ENCODE measurements at places on chromosomes 1 and 21. TPM values are rescaled to one million over a fixed set of nuclear protein-coding genes. Genes with fewer than 3 reads are reported as not detected.
A peak's percentile ranks its signal among the peaks of the same experiment; 100 is the strongest.

OR2L3 gene
- total RNA-seq: not detected

DDAH1 gene
- total RNA-seq: not detected

KRTAP22-1 gene
- total RNA-seq: not detected

RHD gene
- 5.0 TPM for total RNA-seq

MTX1 gene
- 28.5 TPM for total RNA-seq

CSF3R gene
- total RNA-seq: 13.0 TPM

A3GALT2 gene
- total RNA-seq: not detected

HAO2 gene
- total RNA-seq: not detected

RPS6KA1 gene
- 76.3 TPM for total RNA-seq

SELENBP1 gene
- not detected for total RNA-seq

GRCh38 chr1:225427235-225428067, at the start of gene LBR:
TSS of gene LBR (minus strand) at chr1:225428038. CDS start at chr1:225424075, 3,963 bp downstream.
- no peak for DNase-seq

DNA sequence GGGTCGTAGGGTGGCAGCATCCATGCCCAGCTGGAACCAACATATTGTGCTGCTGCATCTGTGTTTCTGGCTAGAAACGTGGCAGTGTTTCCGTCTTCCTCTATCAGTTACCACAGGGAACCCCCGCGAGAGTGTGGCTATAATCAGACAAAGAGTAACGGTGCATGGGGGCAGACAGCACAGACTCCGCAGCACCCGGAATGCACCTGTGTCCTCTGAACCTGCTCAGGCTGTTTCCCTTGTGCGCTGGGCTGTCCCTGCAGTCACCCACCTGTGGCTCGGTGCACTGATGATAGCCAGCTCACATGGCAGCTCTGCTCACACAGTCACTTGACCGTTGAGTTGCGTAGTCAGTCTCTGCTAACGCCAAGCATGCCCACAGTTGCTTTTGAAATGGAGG, 11.4 kb upstream of the PCBP3 start:
- no peak for DNase-seq

- DNase-seq: no peak
Measured at GRCh38 chr1:218339267-218339831, 5.8 kb upstream of the TGFB2 start.

DNA sequence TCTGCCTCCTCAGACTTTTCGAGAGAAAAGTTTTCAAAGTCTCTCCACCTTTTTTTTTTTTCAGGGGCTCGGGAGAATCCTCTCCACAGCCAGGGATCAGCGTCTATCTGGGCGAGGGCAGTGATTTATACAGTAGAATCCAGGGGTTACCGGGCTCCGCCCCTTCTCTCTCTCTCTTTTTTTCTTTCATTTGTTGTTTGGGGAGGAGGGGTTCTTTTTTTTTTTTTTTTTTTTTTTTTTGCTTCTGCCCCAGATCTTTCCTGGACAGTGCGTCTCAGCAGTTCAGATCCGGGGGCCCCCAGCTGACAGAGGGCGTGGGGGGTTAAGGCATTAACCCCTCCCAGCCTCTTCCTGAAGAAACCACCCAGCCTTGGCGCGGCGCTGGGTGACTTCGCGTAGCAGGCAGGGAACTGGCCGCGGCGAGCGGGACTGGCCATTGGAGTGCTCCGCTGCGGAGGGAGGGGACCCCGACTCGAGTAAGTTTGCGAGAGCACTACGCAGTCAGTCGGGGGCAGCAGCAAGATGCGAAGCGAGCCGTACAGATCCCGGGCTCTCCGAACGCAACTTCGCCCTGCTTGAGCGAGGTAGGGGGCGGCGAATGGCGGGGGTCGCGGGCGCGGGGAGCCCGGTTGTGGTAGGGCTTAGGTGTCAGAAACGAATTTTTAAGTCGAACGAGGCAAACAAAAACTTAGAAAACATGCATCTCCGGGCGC, at the start of gene S1PR1:
TSS of gene S1PR1 (plus strand) at position 504 of the 713 bp plus-strand sequence. CDS start 1,966 bp downstream, outside the sequence.
- DNase-seq: peak; percentile 66

GRCh38 chr1:154352581-154353459, 27.5 kb downstream of the ATP8B2 start:
- no peak for DNase-seq

DNA sequence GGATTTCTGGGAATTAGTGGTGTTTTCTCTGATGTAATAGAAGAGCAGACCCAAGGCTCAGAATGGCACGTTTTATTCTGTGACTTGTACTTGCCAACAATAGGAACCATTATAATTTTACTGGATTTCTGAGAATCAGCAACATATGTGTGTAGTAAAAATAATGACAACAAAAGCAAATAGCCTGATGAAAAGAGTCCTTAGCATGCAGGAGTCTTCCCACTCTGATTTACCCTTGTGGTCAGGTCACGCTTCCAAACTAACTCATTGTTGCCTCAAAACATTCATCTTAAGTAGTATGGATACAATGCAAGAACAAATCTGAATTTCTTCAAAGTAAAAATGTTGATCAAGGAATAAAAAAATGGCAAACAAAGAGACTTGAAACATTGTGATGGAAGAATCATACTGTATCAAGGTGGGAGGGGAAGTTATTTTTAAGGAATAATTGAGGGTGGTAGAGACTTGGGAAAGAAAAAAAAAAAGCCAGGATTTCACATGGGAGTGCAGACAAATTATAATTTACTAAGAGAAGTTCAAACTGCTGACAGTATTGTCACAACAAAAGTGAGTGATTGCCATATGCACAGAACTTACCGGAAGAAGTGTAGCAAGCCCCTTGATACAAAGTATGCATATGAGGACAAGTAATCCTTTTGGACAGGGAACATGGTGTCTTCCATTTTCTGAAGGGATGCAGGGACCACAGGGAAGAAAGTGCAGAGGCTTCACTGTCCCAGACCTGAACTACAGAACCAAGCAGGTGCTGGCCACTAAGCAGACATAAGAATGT, 31.2 kb upstream of the RGL1 start:
- no peak for DNase-seq

- no peak for DNase-seq
Measured at GRCh38 chr1:236685205-236685916, 938 bp upstream of the ACTN2 start.

DNA sequence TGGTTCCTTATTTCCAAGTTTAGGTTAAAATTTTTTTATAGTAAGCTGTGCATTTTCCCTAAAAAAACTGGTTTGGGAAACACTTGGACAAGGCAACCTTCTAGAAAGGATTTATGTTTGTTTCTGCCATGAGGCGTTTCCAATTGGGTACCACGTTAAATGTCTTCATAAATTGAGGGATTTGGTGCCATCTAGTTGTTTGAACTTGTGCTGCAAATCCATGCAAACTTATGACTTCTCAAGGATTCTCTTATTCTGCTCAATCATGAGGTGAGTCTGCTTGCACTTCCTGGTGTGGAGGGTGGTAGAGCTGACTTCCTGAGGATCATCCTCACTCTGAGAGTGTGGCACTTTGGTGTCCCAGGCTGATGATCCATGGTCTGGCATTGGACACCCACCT, 123.3 kb downstream of the PCNX2 start:
- no peak for DNase-seq

- DNase-seq: no peak
Measured at GRCh38 chr1:15525050-15526020, 1.3 kb upstream of the DNAJC16 start.

- no peak for DNase-seq
Measured at GRCh38 chr1:32701951-32702598, 495 bp downstream of the SYNC start.

- no peak for DNase-seq
Measured at GRCh38 chr1:45848097-45848496, 44.7 kb downstream of the MAST2 start.

DNA sequence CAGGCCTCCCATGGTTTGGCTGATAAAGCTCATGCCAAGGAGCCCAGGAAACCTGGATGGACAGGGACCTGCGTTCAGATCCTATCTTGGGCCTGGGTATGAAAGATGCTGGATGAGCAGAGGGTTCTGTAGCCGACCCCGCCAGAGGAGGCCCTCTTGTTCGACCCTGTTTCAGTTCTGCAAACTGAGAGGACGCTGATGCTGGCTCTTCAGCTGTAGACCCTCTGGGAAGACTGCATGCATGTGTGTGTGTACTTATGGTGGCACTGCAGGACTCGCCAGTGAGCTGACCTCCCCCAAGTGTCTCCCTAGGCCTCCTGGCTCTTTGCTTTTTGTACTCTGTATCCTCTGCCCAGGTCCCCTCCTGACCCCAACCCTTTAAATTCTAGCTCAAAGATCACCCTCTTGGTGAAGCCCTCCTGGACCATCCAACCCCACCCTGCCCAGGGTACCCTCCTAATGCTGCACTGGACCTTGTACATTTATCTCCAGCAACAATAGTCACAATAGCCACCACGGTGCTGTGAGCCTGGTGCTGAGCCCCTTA, 1.6 kb downstream of the EPS8L3 start:
- no peak for DNase-seq

- DNase-seq: no peak
Measured at GRCh38 chr1:33130297-33130696, 49.3 kb downstream of the AZIN2 start.

DNA sequence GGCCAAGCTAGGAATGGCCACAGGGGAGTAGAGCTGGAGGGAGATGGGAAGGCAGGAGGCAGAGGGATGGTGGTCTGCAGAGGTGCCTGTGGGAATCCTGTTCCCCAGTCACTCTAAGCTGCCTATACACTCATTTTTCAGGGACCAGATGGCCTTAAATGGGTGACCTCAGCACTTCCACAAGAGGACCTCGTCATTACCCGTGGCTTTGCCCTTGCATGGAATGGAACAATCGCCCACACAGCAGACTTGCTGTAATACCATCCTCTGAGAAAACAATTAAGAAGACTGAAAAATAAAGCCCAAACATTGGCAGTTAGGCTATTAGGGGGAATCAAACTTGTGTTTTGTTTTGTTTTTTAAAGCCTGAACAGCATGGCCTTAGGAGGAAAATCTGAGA, 12.9 kb upstream of the TNN start:
- DNase-seq: no peak

- DNase-seq: no peak
Measured at GRCh38 chr1:63969441-63969901, 195.7 kb downstream of the ROR1 start.

GRCh38 chr1:85427331-85427730, 37.6 kb downstream of the DDAH1 start:
- no peak for DNase-seq

Measured in T-helper 17 cell (primary cell).